ENCODE measurements at places on chromosomes 12 and 14.

DNA sequence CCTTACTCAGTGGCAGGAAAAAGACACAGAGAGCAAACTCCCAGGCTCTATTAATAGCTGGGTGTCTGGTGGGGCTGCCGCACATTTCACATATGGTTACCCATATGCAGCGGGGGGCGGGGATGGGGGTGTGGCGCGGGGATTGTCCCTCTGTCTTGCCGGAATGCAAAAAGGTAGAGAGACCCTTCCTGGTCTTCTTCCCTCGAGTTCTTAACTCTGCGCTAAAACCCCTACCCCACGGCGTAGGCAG, 1.7 kb downstream of the PRMT8 start:
- DNase-seq = peak; percentile 54

DNA sequence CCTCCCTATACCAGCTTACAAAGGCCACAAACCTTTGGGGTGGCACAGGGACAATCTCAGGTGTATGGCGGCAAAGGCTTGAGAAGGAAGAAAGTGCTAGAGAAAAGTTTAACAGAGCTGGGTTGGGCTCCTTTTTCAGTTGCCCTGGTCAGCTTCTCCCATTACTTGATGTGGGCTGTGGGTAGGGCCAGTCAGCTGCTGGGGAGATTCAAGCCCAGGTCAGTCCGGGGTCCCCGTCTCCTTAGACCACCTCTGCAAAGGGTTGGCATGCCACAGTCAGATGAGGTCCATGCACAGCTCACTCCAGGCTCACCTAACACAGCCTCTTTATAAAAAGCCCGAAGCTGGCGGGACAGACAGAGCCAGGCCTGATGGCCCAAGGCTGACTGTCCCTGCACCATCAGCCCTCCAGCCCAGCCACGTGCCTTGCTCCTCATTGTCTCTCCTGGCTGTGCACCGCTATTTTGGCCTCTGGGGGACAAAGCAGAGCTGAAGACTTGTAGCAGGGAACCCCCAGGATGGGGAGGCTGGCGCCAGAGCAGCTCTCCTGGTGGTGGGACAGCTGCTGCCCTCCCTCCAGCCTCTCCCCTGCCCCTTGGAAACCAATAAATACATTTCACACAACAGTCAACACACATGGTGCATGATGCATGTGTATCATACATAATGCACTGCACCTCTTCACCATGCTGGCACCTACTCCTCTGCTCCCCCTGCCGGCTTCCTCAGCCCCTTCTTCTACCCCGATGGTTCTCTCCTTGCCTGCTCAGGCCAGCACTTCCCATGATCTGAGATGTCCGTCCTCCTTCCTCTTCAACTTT, 61.7 kb upstream of the DDX11 start:
- no peak for DNase-seq

- DNase-seq = no peak
Measured at GRCh38 chr12:52020539-52021336, 14.0 kb downstream of the TAMALIN start.

DNA sequence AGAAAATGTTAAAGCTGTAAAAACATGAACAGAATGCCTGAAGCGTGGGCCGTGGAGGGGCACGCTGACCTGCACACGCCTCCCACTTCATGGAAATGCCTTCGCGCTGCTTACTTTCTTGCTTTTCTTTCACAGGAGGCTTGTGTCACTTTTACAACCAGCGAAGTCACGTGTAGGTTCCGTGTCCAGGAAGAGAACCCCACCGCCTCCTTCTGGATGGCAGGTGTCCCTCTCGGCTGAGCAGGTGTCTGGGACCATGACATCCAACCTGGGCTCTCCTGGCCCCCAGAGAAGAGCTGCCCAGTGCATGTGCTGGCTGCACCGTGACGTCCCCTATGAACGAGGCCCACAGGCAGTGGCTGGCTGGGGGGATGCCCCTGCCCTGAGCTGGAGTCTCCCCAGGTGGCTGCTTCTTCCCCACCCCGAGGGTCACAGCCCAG, 345.0 kb upstream of the SFSWAP start:
- no peak for DNase-seq

DNA sequence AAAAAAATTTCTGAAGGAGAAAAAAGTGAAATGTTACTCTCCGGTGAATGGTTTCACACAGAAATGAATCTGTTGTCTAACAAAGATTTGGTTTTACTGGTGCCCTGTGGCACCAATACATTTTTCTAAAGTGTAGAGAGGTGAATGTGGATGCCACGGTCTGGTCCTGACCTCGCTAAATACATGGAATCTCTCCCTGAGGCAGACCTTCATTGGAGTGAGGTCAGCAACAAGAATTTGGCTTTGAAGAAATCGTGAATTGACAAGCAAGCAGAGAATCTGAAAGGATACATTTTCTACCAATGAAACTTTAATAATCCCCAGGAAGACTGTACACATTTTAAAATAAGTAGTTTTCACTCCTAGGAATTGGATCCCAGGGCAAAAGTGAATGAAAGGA, 81.2 kb upstream of the OTOGL start:
- no peak for DNase-seq

- peak; percentile 67 for DNase-seq
Measured at GRCh38 chr14:93892923-93893558, 34.1 kb upstream of the FAM181A start.

DNA sequence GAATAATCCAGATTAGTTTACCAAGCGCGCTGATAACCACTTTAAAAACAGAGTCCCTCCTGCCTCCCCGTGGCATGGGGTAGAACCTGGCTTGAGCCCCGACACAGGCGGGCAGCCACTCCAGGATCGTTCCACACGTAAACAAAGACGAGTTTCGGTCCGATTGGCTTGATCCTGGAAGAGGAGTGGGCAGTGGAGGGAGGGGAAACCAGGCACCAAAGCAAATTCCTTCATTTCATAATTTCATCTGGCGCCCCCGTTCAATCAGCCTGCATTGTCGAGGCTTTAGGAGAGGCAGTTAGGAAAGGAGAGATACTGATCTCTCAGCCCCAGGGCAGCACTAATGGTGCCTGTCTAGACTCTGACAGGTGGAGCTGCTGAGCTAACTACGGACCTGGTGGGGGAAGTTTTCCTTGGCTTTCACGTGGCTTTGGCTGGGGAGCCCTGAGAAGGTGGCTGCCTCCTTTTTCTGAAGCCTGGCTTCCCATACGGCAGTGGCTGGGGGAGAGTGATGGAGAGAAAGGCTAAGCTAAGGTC, 751 bp upstream of the GPRC5A start:
- no peak for DNase-seq

GRCh38 chr12:123109319-123109772, 41.5 kb downstream of the PITPNM2 start:
- no peak for DNase-seq

DNA sequence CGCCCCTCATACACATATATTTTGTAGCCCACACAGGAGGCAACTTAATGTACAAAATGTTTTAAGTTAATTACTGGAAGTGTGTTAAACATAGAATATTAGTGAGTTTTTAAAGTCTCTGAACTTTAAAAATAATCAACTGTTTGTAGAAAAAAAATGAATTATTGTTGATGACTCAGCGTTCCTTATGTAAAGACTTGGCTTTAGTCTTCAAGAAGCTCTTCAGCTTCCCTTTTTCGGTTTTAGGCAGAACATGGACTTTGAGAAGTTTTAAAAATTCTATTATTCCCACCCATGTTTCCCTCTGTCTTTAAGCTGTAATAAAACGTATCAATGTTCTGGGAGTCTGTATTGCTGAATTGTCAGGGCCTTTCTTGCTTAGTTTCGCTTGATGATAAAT, 269.5 kb downstream of the FBXL14 start:
- no peak for DNase-seq

- no peak for DNase-seq
Measured at GRCh38 chr14:87756661-87757060, 236.3 kb downstream of the GALC start.

DNA sequence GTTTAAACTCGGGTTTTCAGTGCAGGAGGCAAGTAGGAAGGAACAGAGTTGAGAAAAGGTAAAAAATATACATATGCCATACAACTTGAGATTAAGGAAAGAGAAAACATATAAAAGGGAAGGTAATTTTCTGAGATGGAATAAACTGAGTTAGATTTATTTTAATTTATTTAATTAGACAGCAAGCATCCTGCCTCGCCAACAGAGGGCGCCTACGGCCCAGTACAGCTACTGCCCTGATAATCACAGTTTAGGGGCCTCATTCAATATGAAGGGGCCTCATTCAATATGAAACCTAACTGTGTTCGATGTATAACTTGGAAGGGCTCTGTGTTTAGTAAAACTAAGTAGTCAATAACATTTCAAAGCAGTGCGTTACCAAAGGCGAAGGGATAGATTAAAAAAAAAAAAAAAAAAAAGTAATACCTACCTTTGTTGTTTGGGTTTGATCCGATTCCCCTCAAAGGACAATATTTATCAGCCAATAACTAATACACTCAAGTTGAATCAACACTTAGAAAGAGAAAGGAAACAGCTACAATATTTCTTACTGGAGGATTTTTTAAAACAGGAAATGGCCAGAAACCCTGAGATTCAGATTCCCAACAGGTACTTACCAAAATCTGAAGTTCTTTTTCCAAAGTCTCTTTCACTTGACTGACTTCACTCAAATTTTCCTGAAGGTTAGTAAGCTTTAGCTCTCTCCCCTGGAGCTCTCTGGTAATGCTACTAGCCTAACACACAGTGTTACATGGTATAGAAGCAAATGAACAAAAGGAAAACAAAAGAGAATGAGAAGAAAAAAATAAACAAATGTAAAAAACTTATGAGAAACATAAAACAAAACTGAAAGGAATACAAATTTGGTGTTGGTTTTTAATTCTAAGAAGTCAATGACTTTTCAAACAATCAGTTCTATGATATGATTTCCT, 70.0 kb upstream of the VPS33A start:
- no peak for DNase-seq

Data from spinal cord (tissue), 10 donors.